ENCODE measurements at places on chromosomes 5 and 9. TPM values are rescaled to one million over a fixed set of nuclear protein-coding genes. Genes with fewer than 3 reads are reported as not detected.

- DNase-seq = no peak
Observed at GRCh38 chr9:134316449-134317160, 9.7 kb upstream of the RXRA start.

GRCh38 chr9:95783426-95783975 is 92.0 kb upstream of the ERCC6L2 start:
- DNase-seq = no peak

The LRRC14B gene
- total RNA-seq = not detected

GRCh38 chr5:31771500-31771899 is 132.6 kb downstream of the PDZD2 start:
- no peak for DNase-seq

GRCh38 chr5:52134013-52134650 is 653.6 kb upstream of the ITGA1 start:
- no peak for DNase-seq

The TIMD4 gene
- 1.4 TPM for total RNA-seq

- DNase-seq = no peak
Observed at GRCh38 chr5:117568622-117569021, 994.0 kb upstream of the SEMA6A start.

The PSD2 gene
- 0.12 TPM for total RNA-seq

- DNase-seq = no peak
Observed at GRCh38 chr5:68730220-68730978, 363.4 kb upstream of the SLC30A5 start.

The MED7 gene
- total RNA-seq = 9.6 TPM

The PCDHA9 gene
- total RNA-seq = not detected

Measured in omental fat pad (tissue), 4 donors.